ENCODE measurements at places on chromosomes 1 and 21. TPM values are rescaled to one million over a fixed set of nuclear protein-coding genes. Genes with fewer than 3 reads are reported as not detected.

The RSPO1 gene
- total RNA-seq: not detected

GRCh38 chr1:183070923-183071618 is 47.9 kb downstream of the LAMC1 start:
- peak; percentile 88 for DNase-seq

- peak; percentile 84 for DNase-seq
Measured at GRCh38 chr1:224592636-224593582, 23.2 kb upstream of the CNIH3 start.

The ITPKB gene
- total RNA-seq: 2.1 TPM

DNA sequence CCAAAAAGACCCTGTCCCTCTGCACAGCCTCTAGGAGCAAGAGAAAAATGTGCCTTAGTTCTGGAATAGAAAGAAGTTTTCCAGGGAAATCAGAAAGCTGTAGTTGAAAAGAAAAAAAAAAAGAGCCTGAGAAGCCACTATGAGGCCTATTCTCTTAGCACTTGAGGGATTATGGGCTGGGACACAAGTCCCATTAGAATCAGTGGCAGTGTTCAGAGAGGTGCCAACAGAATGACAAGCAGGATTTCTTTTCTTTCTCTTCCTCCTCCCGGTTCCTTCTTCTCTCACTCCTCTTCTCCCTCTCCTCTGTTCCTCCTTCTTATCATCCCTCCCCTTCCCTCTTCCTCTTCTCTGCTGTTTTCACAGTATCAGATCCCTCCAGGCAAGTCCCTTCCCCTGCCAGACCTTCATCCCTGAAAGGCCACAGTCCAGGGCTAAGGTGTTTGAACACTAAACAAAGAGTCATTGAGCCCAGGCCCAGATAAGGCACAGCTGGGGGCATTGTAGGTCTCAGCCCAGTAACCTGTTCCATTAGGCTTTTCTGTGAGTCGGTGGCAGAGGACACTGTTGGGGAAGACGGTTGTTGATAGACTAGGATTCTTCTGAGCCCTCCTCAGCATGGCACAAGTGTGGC is 64.7 kb upstream of the LPGAT1 start:
- DNase-seq: no peak

DNA sequence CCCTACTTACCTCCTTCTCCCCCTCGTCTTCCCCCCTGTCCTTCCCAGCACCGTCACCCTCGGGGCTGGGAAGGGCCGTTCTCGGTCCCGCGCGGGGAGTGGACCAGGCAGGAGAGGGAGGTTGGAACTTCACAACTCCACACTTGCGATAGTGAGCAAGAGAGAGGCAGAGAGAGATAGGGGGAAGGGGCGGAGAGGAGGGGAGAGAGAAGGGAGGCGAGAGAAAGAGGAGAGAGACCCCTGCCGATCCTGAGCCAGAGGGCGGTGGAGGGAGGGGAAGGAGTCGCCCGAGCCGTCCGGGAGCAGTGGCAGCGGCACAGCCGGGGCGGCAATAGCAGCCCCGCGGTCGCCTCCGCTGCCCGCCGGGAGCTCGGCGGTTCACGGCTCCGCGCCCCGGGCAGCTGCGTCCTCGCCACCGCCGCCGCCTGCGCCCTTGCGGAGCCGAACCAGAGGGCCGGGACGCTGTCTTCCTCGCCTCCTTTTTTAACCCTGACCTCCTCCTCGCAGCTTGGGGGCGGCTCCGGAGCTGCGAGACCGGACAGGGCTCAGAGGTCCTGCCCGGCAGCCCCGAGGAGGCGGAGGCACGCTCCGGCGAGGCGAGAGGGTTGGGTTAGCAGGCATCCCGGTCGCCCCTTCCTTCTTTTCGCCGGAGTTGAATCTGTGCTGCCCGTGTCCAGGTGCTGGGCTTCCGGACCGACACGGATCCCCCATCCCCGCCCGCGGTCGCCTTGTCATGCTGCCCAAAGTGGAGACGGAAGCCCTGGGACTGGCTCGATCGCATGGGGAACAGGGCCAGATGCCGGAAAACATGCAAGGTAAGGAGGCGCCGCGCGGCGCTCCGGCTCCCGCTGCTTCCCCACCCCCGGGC is 11.7 kb downstream of the NR5A2 start:
- no peak for DNase-seq

The SLAMF6 gene
- total RNA-seq: not detected

DNA sequence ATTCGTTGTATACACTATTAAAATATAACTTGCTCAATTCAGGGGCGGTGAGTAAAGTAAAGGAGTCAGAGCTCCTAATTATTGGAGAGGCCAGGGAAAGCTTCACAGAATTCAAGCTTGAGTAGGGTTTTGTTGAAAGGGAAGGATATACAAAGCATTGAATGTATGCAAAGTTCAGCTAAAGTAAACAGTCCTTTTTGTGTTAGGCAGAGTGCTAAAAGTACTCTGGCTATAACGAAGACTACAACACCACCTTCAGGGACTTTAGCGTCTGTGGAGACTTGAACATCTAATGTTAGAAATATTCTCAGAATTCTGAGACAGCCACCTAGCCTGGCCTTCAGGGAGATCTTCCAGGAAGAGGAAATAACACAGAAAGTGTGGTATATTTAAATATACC is 1.1 kb downstream of the FALEC start:
- no peak for DNase-seq

GRCh38 chr21:41233916-41234315 is 66.0 kb downstream of the BACE2 start:
- DNase-seq: no peak

DNA sequence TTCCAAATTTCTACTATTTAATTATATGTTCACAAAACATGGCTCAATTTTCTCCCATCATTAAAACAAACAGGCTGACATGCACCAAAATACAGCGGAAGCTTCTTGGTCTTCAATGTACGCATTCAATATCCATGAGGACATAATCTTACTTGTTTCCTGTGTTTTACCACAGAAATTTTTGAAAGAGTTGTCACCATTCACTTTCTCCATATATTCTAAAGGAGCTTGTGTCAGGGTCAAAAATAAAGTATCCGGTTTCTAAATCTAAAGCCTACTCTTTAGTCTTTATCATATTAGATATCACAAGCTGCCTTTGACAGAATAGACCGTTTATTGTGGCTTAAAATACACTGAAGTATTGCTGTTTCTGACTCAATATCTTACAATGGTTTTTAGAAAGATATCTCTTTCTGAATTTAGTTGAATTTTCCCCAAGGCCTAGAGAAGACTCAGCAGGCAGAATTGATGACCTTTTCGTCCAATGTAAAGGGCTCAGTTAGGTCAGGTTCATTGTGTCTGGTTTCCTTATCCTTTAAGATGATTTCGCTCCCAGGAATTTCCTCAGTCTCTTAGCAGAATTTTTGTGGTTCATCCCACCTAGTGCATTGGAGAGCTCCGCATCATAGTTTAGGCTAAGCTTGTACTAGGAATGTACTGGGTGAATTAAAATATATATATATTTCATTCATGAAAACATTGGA is 717.2 kb downstream of the NCAM2 start:
- peak; percentile 76 for DNase-seq

The FCRL1 gene
- not detected for total RNA-seq

Measured in HFFc6 (cell line).